ENCODE measurements at places on chromosomes 12 and 14.

DNA sequence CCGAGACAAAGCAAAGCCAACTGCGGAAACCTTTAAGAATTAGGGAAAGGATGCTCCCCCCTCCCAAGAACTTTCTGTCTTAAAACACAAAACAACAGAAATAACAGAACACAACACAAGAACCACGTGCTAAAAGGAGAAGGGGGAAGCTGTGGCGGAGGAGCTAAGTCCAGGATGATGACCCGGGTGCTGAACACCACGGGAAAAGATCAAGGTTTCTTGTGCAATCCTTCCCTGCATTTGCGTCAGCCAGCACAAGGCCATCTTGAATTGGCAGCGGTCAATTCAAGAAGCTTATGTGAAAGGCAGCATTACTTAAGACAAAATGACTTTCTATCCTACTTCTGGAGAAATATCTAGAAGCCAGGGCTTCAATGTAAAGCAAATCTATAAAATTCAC is 11.0 kb upstream of the CREBL2 start:
- no peak for DNase-seq

GRCh38 chr12:65826353-65827171 is 2.3 kb downstream of the HMGA2 start:
- DNase-seq, result no peak

- no peak for DNase-seq
Observed at GRCh38 chr12:87935216-87935615, 94.0 kb downstream of the C12orf50 start.

DNA sequence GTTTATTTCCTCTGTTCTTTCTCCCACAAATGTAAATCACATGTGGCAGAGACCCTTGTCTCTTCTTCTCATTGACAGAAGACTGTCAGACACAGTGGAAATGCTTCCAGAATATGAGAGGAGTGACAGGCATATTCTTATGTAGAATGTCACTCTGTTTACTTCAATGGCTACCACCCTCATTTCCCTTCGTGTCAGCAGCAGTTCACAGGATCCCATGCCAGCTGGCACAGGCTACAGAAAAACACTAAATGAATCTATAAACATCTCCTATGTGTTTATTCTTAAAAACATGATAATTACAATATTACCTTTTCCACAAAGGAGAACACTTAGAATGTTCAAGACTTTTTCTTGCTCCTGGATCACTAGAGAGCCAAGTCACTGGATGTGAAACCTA is 183.8 kb upstream of the CNTN1 start:
- no peak for DNase-seq

- no peak for DNase-seq
Observed at GRCh38 chr14:104794993-104795780, at the start of gene AKT1. TSS of gene AKT1 (minus strand) at chr14:104795748. CDS start at chr14:104792643, 3,105 bp downstream.

DNA sequence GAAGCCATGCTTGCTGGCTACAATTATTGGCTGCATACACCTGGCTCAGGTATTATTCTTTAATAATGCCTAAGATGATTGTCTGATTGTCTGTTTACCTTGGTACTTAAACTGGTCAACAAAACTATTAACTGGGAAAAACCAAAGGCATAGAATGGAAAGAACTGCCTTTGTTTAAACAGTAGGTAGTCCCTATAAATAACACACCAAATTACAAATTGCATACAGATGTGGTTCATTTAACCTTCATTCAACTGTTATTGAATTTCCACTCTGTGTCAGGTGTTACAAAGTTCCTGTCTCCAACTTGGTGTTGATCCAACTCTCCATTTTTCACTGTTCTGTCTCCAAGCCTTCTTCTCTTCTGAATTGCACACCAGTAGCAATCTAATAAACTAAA is 79.8 kb upstream of the FSCB start:
- DNase-seq, result no peak

- DNase-seq, result no peak
Observed at GRCh38 chr12:5586201-5586600, 154.3 kb downstream of the NTF3 start.

DNA sequence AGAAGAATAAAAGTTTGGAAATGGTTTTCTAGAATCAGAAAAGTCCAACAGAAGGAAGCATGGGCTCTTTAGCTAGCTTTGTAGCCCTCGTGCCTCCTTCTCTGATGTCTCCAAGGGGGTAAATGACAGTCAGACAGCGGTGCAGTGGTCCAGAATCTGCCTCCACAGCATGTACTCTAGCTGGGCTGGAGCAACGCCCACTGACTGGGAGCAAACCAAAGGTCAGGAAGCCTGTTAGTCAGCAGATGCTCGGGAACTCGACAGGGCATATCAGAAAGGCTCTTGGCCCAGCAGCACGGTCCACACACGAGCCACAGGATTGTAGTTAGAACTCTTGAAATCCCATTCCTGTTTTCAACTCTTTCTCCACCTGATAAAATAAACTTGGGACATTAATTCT is 164.3 kb downstream of the GRIN2B start:
- DNase-seq, result no peak

DNA sequence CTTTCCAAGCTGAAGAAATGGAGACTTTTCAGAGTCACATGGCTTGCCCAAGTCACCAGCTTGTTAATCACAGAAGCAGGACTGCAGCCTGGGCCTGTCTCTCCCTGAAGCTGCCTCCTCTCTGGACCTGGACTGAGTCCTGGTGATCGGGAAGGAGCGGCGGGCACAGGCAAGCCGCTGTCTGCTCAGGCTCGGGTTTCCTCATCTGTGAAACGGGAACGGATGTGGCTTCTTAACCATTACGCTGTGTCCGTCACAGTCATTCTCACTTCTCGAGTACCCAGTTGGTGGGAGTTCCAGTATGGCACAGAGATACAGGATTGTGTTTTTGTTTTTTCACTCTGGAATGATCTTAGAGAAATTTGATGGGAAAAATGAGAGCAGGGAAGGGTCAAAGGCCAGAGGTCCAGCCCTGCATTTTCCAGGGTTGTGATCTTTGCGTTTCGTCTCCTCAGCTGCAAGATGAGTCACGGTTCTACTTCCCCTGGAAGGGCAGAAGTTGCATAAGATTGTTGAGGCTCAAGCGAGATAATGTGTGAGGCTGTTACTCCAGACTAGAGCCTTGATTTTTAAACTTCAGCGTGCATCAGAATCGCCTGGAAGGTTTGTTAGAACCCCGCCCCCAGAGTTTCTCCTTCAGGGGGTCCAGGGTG is 7.6 kb upstream of the LRTM2 start:
- DNase-seq, result no peak

- DNase-seq, result no peak
Observed at GRCh38 chr12:76030341-76031080, 1.1 kb downstream of the PHLDA1 start.

DNA sequence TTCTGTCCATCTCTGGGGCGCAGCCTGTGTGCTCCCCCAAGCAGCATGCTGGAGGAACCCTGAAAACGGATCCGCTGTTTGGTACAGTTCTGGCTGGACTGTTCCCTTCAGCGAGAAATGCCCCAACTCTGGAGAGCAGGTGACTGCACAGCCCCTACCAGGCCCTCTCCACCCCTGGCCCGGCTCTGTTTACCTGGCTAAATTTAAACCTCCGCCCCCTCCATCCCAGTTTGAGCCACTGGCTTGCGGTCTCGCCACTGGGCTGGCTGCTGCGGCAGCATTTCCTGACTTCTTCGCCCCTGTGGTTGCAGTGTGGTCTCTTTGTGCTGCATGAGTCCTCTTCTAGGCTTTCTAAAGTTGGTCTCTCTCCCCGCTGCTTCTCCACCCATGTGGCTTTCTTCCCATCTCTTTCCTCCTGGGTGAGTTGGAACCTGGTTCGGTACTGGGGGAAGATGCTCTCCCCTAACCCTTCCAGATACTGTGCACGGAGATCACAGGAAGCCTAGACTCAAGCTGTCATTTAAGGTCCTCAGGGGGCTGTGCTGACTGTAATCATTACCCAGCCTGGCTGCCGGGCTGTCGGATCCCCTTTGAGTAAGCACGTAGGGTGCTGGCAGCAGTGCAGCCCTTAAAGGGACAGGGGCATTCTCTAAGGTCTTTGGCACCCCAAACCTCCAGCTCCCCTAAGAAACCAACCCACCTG is 60.6 kb downstream of the FBXL14 start:
- DNase-seq, result no peak

DNA sequence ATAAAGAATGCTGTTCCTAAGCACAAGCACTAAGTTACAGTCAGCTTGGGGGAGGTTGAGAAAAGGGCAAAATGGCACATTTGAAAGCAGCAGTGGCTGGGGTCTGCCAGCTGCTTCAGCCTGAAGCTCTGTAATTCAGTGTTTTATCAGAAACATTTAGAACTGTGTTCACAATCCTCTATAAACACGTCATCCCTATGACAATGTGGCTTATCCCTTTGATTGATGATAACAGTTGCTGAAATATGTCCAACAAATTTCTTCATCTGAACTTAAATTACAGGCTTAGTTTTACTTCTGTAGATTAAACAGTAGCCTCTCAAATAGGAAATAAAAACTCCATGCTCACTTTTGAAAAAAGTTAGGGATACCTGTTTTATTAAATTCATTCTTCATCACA is 108.8 kb downstream of the VEZT start:
- no peak for DNase-seq

- no peak for DNase-seq
Observed at GRCh38 chr14:21155963-21156362, at the start of gene OR5AU1. TSS of gene OR5AU1 (minus strand) at chr14:21156063. CDS start at chr14:21155872, 191 bp downstream.

DNA sequence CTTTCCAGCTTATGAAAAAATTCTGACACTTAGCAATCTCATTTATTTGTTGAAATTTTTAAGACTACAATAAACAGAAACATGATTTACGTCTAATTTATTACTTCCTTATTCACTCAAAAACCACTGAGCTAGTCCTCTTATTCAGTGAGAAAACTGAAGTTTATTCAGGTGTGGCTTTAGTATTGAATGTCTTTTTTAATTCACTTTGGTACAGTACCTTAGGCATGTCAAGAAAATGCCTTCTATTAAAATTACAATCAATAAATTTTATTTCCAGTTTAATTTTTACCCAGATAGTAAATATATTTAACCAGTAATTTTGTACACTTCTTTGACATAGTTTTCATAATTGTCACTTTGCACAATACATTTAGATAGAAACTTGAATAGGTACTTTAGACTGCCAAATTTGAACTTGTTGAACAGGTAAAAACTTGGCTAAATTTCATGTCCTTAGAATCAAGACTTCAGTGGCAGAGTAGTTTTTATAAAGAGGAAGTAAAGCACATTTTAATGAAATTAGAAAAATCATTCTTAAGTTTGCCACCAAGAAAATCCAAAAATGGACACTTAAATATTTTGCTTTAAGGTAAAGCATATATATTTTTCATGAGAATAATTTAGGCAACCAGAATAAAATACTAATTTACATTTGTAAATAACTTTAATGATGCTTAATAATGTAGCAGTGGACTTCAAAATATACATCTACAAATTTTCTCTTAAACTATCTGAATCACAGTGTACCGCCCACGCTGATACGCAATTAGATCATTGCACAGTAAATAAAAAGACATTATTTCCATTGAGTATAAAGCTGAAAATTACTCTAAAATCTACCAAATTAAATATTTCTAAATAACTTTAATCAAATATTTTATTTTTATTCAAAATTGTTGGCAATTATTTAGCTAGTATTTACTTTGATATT is 159.1 kb downstream of the RASSF9 start:
- DNase-seq, result no peak

GRCh38 chr12:43109631-43110345 is 442.2 kb downstream of the ADAMTS20 start:
- DNase-seq, result no peak

GRCh38 chr14:100292776-100293461 is 13.3 kb downstream of the SLC25A29 start:
- no peak for DNase-seq

GRCh38 chr12:109625131-109625559 is 51.6 kb downstream of the MVK start:
- no peak for DNase-seq

GRCh38 chr12:13099066-13099843 is 4.2 kb downstream of the GSG1 start:
- DNase-seq, result no peak

- no peak for DNase-seq
Observed at GRCh38 chr12:99745121-99745520, 97.6 kb downstream of the GARIN6 start.

GRCh38 chr14:59869381-59870255 is 958 bp downstream of the RTN1 start:
- no peak for DNase-seq

DNA sequence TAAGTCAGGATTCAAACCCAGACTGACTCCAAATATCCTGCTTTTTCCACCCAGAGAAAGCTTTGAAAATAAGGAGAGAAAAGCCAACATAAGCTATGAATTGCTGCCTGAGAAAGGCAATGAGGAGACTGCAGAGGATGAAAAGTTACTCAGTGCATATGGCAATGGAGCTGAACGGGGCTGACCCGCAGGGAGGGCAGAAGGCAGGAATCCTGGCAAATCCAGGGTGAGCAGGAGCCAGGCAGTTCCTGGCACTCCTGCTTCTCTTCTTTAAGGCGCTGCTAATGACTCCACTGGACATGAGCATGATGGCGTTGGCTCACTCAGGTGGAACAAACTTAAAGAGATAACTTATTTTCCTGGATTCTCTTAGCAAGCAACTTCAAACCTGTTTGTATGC is 95.2 kb upstream of the TMCC3 start:
- DNase-seq, result no peak

DNA sequence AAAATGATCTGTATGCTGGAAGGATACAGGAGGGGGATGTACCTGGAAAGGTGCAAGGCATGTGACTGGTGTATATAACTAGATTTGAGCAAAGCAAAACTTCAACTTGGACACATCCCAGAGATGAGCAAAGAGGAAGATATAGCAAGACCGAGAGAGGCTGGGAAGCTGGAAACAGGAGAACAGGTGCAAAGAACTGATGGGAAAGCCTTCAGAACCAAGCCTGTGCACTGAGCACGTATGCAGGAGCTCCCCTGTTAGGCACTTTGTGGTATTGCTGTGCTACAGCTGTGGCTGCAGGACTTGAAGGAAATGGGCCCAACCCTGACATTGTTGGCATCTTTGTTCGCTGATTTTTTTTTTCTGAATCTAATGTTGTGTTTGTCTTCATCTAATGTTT is 120.7 kb upstream of the PWP1 start:
- DNase-seq, result no peak

All from liver (tissue), 10 donors.